Left renal pelvis (tissue), 4 donors: ENCODE measurements at places on chromosomes 4 and X. TPM values are rescaled to one million over a fixed set of nuclear protein-coding genes. Genes with fewer than 3 reads are reported as not detected.

Gene RHOXF2
- polyA plus RNA-seq = 0.04 TPM

Gene DRD5
- 0.60 TPM for polyA plus RNA-seq

Gene SATL1
- 0.42 TPM for polyA plus RNA-seq

Gene GAGE13
- polyA plus RNA-seq = not detected

Gene TNIP3
- 1.9 TPM for polyA plus RNA-seq

Gene SSX2
- polyA plus RNA-seq = not detected

Gene CXCR3
- polyA plus RNA-seq = 0.19 TPM

Gene APBB2
- 54.4 TPM for polyA plus RNA-seq

Gene LPAR4
- 15.9 TPM for polyA plus RNA-seq

Gene GUCY1A1
- 102 TPM for polyA plus RNA-seq

Gene HPSE
- polyA plus RNA-seq = 0.81 TPM

Gene SPATA4
- polyA plus RNA-seq = 1.2 TPM

Gene SMAD1
- 64.2 TPM for polyA plus RNA-seq

Gene UGT2B11
- polyA plus RNA-seq = 0.52 TPM
